ENCODE measurements at places on chromosomes 2 and 18.

GRCh38 chr18:79512461-79513380, 117.0 kb downstream of the NFATC1 start:
- no peak for DNase-seq

GRCh38 chr2:239328351-239329191, 72.2 kb downstream of the HDAC4 start:
- DNase-seq = no peak

- no peak for DNase-seq
These were observed 154.6 kb downstream of the EVA1A start for GRCh38 chr2:75406131-75406581.

- no peak for DNase-seq
These were observed 1.4 kb downstream of the KRCC1 start for GRCh38 chr2:88053934-88054781.

GRCh38 chr2:144530596-144530995, 10.7 kb upstream of the ZEB2 start:
- no peak for DNase-seq

DNA sequence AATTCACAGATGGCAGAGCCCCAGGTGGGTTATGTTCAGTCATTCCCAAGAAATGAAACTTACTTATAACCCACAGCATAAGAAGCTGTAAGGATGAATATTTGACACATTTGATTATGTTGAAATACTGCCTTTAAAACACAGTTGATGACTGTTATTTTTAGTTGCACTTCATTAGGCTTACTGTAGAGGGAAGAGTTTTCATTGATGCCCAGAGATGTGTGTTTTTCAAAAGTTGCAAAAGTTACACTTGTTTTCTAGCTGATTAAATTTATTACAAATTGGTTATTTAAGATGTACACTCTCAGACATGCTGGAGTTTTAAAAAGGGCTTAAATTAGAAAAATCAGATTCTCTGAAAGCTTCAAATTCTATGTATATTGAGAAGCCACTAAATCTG, 506.1 kb downstream of the PARD3B start:
- DNase-seq = no peak

GRCh38 chr2:8053216-8053615, 628.6 kb upstream of the ID2 start:
- no peak for DNase-seq

DNA sequence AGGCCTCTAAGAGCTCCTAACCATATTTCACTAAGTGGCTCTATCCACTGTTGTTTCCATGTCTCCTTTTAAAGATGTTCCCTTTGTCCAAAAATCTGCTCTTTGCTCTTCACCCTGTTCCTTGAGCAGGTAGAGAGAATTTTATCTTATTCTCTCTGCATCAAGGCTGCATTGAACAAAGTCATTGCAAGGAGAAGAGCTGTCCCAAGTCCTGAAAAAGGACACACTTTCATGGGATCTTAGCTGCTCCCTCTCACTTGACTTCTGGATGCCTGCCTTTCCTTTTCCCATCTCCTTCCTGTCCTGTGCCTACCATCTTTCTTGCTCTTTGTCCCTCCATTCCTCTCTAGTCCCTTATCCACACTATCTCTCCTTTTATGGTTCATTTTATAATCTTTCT, 235.2 kb upstream of the THSD7B start:
- DNase-seq = no peak

- no peak for DNase-seq
These were observed 531.9 kb downstream of the CCDC85A start for GRCh38 chr2:56715683-56716082.

DNA sequence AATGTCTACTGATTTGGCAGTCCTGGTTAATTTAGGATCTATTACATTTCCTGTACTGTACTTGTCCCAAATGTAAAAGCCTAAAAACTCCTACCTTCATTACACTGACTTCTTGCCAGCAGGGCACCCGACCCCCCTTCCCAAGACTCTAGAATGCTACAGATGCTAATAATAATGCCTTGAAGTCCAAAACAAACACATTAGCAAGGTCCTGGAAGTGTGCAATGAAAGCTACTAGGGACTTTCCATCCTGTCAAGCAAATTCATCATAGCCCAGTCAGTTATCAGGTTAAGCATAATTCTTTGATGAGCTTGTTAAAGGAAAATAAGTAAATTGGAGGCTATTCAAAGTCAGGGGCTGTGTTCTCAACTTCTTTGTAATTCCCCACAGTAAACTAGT, 115.3 kb upstream of the RBBP8 start:
- no peak for DNase-seq

DNA sequence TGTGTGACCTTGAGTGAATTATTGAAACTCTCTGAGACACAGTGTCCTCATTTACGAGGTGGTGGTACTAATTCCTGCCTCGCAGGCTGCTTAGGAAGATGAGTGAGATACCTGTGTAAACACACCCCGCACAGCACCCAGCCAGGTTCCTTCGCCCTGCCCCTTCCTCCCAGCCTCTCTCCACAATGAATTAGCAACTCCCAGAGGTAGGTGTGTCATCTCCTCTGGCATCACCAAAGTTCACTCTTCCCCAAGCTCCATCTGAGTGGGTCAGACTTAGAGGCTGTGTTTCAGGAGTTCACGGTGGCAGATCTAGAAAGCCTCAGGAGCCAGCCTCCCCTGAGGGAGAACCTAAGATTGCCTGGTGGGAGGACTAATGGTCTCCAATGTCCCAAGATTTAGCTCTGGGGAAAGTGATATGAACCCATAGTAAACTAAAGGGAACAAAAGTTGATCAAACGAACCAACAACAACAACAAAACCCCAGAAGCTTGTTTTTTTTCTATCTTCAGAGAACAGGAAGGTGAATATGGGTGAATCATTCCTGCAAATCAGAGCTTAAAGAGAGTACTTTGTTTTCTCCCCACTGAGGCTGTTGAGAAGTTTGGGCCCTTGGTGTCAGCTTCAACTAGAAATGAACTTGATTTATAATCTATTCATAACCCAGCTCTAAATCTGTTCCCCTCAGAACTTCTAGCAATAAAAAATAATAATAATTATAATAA, 44.4 kb upstream of the NRP2 start:
- no peak for DNase-seq

GRCh38 chr2:11781602-11782001, 35.2 kb downstream of the LPIN1 start:
- no peak for DNase-seq

DNA sequence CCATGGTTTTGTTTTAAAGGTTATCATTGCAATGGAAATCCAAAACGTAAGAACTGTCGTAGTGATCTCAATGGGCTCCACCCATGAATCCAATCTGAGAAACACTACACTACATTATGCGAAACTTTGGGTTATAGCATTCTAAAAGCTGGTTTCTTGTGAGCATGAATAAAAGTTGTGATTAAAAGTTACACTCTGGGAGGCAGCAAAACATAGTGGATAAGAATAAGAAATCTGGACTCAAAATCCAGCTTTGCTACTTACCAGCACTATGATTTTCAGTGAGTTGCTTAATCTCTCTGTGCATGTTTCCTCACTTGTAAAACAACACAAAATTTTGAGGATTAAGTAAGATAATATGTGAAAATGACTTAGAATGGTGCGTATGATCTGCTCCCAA, 25.7 kb upstream of the THOC1 start:
- no peak for DNase-seq

DNA sequence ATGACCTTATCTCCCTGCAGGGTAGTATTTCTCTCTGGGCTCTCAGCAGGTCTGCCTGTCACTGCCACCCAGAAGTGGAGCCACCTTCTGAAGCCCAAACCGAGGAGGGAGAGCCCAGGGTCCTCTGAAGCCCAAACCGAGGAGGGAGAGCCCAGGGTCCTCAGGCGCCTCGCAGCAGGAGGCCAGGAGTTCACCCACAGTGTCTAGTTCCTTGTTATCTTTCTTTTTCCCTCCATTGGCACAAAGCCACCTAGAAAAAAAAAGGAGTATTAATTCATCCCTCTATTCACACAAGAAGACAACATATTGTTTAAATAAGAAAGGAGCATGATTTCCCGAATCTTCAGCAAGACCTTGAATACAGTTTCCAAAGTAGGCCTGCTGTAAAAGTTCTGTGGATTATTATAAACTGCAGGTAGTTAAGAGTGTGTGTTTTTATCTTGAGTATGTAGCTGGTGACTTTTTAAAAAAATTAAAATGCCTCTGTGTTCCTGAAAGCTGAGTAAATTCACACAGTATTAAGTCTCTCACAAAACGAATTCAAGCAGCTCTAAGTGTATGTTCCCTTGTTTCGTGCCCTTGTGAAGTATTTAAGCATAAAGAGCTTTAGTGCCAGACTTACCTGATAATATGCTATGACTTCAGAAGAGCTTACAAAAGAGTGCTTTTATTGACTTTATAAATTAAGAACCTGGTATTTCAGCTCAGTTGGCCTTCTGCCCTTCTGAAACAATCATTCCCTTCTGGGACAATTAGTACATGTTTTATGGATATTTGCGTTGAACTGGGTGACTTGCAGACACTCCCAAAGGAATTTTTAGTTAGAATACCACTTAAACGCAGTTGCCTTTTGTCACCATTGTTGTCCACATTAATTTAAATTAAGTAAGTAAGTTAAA, 11.7 kb upstream of the GRHL1 start:
- no peak for DNase-seq

DNA sequence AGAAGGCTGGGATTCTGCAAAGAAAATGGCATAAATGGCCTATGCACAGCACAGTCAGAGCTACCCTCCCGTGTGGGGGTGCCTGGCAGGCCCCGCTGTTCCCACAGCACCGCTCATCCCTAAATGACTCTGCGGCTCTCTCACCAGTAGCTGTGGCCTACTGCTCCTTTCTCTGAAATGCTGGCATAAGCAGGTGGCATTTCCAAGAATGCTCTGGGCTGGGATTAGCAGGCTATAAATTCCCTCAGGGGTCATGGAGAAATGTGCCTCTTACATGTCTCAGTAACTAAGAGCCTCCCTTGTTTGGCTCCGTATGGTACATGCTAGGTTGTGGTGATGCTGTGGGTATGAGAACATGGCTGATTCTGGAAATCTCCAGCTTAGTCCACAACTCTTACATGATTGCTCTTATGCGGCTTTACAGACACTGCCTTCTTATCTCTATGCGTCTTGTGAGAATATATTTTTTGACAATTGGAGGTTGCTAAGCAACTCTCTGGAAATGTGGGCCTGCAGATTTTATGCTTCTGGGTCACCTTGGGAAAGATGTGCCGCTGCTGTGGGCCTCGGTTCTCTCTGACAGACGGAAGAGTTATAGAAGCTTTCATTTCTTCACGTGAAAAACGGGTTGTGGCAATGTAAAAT, 80.3 kb upstream of the GATA6 start:
- no peak for DNase-seq

- no peak for DNase-seq
These were observed at the start of gene ABCA12 for GRCh38 chr2:215138479-215138878. Gene ABCA12 (minus strand): TSS chr2:215138626. CDS start chr2:215138208, 418 bp downstream.

- no peak for DNase-seq
These were observed 61.8 kb downstream of the CDH2 start for GRCh38 chr18:28115149-28115550.

- no peak for DNase-seq
These were observed 169.4 kb downstream of the NEDD4L start for GRCh38 chr18:58213440-58213839.

GRCh38 chr2:66854298-66854697, 419.4 kb downstream of the MEIS1 start:
- no peak for DNase-seq

GRCh38 chr2:157261199-157261782, 3.8 kb downstream of the GALNT5 start:
- no peak for DNase-seq

DNA sequence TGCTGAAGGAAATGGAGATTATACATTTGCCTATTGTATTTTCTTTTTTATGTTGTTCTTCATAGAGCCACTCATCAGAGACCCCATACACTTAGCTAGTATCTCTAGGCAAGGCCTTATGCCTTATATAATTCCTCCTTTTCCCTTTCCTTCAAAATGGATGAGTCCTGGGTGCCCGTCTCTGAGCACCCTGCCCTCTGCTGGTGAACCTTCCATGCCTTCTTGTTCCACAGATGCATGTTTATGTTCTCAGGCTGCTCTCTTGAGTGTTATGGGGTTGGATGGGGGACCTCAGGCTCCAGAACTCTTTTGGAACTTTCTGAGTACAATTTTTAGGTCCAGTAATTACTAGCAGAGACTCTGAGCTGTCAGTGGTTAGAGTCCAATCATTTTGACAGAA, 368.6 kb upstream of the SPRED2 start:
- no peak for DNase-seq

GRCh38 chr2:45992741-45993475, 304.3 kb upstream of the EPAS1 start:
- DNase-seq = no peak

- no peak for DNase-seq
These were observed 160.4 kb downstream of the GULP1 start for GRCh38 chr2:188452084-188452483.

DNA sequence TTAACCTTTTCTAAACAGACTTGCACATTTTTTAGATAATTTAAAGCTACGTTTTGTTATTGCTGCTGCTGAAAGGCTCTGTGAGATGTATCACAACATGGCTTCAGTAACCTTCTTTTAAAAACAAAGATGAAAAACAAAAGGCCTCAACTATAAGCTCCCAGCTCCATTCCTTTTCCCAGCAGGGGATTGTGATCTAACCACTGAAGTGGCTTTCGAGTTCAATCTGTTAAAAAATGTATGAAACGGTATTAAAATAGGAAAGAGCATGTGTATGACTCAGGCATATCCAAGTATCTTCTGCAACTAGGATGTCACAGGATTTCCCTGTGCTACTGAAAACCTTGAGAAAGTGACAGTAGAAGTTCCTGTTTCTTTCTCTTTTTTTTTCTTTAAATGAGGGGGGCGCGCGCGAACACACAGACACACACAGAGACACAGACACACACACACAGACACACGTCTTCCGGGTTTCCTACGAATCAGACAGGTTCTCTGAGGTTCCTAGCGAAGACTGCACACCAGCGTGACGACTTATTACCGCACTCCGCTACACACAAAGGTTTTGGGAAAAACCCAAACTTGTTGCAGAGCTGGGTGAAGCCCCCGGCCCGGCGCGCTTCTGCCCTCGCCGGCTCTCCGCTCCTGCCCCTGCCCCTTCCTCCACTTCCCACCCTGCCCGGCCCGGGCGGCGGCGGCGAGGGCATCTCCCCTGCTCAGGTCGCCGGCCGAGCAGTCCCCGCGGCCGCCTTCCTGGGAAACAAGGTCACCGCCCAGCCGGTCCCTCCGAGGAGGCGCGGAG, 86.8 kb downstream of the RBMS1 start:
- no peak for DNase-seq

DNA sequence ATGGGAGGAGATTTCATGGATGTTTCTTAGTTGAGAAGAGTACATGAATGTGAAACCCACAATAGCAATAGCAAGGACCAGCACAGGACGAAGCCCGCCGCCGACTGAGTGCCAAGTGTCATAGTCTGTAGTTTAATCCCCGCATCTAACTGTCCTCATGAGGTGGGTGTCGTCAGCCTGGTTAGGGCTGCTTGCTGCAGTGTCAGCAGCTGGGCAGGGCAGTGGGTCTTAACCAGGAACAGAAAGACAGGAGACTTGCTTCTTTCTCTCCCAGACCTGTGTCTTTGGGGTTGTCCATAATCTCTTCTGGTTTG, 146.6 kb downstream of the VAPA start:
- no peak for DNase-seq
